Aorta (tissue), 5 donors: ENCODE measurements at places on chromosomes 7 and 10. TPM values are rescaled to one million over a fixed set of nuclear protein-coding genes. Genes with fewer than 3 reads are reported as not detected.
A peak's percentile ranks its signal among the peaks of the same experiment; 100 is the strongest.

DNA sequence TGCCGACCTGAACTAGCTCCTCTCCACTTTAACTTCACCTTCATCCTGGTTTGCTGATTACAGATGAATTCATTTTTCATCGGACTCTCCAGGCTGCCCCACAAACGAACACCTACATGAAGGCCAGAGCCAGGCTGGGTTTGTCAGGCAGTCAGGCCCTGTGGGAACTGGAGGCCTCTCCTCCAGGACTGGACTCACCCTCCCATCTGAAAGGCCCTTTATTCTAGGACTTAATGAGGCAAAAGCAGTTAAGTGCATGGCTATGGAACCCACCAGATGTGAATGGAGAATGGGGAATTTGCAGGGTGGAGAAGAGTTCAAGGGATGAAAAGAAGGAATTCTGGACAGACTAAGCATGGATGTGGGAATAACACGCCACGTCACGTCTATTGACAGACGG is 170.8 kb downstream of the ARHGAP12 start:
- no peak for DNase-seq

Gene EN2
- not detected for total RNA-seq

Gene CLRN3
- total RNA-seq: not detected

DNA sequence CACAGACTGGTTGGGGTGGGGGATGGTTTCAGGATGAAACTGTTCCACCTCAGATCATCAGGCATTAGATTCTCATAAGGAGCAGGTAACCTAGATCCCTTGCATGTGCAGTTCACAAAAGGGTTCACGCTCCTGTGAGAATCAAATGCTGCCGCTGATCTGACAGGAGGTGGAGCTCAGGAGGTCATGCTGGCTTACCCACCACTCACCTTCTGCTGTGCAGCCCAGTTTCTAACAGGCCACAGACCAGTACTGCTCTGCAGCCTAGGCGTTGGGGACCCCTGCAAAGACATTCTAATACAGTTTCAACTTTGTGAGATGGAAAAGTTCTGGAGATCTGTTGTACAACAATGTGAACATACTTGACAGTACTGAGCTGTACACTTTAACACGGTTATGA is 39.9 kb downstream of the STRA8 start:
- DNase-seq: no peak

GRCh38 chr7:116500078-116500853 is 728 bp downstream of the CAV2 start:
- peak; percentile 73 for DNase-seq
